ENCODE measurements at places on chromosomes 6 and 20.
A peak's percentile ranks its signal among the peaks of the same experiment; 100 is the strongest.

- no peak for DNase-seq
Measured at GRCh38 chr6:49570474-49571079, 20.1 kb downstream of the C6orf141 start.

DNA sequence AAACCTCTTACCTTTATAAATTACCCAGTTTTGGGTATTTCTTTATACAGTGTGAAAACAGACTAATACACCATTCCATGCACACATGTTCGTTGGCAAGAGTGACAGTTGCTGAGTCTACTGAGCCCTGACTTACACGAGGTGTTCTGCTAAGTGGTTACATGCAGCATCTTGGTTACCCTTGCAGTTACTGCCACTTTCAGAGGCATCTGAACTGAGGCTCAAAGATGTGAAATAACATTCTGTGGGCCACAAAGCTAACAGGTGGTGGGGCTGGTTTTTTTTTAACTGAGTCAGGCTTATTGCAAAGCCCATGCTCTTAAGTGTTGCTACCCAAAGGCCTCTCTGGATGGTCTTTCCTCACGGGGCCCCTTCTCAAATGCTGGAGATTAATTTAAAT, 54.4 kb upstream of the GTSF1L start:
- no peak for DNase-seq

GRCh38 chr20:21681234-21681921, 24.1 kb upstream of the PAX1 start:
- no peak for DNase-seq

GRCh38 chr6:82365016-82365795, 1.6 kb downstream of the TPBG start:
- peak; percentile 59 for DNase-seq

DNA sequence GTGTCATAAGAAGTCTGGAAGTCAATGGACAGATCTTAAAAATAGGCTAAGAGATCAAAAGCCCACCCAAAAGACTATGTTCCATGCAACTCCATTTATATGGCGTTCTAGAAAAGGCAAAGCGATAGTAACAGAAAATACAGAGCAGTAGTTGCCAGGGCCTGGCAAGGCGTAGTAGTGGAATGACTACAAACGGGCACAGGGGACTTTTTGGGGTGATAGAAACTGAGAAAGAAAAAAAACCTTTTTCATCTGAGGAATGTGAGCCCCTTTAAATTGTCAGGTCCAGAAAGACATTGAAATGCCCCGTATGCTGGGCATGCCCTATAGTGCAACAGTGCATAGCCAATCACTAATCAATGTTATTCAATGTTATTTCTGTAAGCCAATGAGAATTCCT, 47.2 kb upstream of the FAM50B start:
- no peak for DNase-seq

DNA sequence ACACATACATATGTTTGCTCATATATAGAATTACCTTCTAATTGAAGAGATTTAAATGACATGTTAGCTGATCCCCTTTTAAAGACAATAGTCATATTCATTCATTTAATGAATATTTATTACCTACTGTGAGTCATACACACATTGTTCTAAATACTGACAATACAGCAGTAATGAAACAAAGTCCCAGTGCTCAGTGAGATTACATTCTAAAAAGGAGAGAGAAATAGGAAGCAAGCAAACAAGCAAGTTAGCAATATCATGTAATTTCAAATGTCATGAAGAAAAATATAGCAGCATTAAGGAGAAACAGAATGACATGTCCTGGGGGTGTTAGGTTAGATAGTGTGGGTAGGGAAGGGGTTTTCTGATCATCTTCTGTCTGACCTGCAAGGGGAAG, 136.3 kb downstream of the ADGRB3 start:
- DNase-seq = no peak

GRCh38 chr20:2840138-2840966, at the start of the genes PCED1A and VPS16:
PCED1A (minus strand) TSS chr20:2840655; CDS start chr20:2839912, 743 bp downstream.
VPS16 (plus strand) TSS chr20:2840745; CDS start chr20:2840775, 30 bp downstream.
- DNase-seq = peak; percentile 96

DNA sequence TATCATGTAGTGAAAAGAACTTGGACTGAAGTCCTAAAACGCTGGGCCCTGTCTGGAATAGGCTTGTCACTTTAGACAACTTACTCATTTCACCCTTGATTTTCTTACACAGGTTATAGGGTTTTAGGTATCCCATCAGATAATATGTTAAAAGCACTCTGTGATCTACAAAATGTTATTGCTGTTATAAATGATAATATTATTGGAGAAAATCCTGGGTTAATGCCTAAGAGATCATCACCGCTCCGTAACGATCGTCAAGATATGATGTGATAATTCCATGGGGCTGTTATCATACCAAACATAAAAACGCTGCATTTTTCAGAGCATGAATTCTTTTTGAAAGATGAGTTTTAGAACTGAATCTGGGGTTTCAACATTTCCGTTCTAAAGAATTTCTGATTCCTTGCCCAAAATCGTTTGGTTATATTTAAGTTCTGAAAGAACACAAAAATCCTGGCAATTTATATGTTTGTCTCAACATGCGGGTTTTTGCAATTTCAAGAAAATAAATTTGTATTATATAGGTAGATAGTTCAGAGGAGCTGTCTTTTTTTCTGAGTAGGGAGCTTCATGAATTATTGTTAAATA, 154.8 kb downstream of the FOXC1 start:
- no peak for DNase-seq

DNA sequence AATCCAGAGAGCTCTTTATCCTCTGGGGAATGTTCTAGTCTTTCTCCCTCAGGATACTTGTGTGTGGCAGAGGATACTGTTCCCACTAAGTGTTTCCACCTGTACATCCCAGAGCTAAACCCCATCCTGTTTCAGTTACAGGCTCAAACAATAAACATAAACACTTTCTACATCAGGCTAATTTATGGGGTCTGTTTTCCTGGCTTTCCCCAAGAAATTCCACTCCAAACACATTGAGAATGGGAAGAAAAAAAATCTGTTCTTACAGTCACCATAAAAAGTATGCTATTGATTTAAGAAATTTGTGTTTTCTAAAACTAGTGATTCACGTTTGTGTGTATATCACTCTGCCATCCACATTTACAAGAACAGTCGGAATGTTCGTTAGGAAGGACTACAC, 293.9 kb upstream of the FOXQ1 start:
- DNase-seq = no peak

DNA sequence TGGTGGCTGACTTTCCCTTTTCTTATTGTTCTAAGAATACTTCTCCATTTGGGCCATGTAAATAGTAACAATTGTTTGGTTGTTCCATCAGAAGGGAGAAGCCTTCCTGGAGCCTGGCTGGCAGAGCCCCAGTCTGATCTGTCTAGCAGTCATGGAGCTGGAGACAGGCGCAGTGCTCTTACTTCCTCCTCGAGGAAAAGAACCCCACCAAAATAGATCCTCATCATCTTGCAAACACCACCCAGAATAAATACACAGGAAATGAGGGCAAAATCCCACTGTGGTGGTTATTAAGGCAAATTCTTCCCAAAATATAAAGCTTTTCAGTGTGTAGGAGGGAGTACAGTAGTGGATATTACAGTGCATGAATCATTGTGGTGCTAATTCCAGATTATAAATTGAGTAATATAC, 195.1 kb upstream of the SGK1 start:
- DNase-seq = no peak

GRCh38 chr6:170311696-170312095, 5.1 kb downstream of the FAM120B start:
- no peak for DNase-seq

GRCh38 chr6:132484680-132485018, 28.3 kb downstream of the STX7 start:
- DNase-seq = no peak

GRCh38 chr6:86256615-86257187, 614.0 kb upstream of the SYNCRIP start:
- no peak for DNase-seq

DNA sequence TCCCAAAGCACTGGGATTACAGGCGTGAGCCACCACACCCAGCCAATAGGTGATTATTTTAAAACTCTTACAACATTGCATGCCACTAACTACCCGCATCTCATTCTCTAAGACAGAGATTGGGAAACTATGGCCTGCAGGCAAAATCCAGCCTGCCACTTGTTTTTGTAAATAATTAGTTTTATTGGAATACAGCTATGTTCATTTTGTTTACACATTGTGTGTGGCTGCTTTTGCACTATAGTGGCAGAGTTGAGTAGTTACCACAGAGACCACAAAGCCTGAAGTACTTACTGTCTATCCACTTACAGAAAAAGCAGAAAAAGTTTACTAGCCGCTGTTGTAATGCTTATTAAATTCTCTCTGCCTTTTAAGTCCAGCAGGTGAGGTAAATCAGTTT, 16.4 kb upstream of the PKIG start:
- no peak for DNase-seq

DNA sequence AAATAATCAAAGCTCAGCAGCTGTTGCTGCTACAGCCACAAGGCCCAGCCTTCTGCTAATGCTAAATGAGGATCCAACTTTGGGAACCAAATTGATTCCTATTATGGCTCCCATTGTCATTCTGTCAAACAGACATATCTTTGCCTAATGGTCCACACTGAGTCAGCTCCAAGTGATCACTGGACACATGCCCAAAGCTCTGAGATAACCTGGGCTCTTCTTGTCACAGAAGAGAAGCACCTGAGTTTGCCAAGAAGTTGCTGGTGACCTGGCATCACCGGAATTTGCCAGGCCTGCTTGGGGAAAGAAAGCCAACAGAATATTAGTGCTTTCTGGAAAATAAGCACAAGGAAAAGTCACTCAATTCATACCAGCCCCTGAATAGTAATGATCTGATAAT, 5.8 kb downstream of the TNFRSF21 start:
- DNase-seq = no peak

DNA sequence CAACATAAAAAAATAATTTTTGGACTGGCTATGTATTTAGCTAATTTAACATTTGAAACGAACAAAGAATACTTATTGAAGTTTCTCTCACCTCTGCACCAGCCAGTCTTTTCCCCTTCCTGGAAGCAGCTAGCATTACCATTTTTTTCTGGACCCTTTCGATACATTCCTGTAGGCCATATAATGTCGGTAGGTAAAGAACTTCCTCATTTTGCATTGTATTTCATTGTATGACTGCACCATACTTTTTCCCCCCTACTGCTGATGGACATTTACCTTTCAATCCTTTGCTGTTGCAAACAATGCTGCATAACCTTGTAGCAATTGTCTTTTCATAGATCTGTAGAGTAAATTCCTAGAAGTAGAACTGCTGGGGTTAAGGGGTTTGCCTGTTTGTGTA, 17.6 kb downstream of the CBFA2T2 start:
- DNase-seq = no peak

- DNase-seq = no peak
Measured at GRCh38 chr20:44033344-44033743, 118.7 kb downstream of the TOX2 start.

DNA sequence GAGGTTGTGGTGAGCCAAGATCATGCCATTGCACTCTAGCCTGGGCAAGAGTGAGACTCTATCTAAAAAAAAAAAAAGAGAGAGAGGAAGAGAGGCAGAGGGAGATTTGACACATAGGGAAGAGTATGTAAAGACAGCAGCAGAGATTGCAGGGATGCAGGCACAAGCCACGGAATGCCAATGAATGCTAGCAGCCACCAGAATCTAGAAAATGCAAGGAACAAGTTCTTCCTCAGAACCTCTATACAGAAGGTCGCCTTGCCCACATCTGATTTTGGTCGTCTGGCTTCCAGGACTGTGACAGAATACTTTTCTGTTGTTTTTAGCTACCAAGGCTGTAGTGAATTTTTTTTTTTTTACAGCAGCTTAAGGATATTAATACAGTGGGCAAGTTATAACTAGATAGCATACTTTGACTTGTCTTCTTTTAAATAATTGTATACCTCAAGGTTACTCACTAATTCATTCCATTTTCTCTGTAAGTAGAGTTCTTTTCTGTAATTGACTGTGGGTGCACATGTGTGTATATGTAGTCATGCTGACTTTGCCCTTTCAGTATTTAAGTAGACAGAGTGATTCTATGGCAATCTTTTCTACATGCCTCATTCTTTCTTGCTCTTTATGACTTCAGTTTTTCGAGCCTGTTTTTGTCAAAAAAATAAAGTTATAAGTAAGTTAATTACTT, 402.2 kb downstream of the GJA1 start:
- no peak for DNase-seq

- DNase-seq = no peak
Measured at GRCh38 chr20:50399917-50400704, 110.1 kb upstream of the PTPN1 start.

DNA sequence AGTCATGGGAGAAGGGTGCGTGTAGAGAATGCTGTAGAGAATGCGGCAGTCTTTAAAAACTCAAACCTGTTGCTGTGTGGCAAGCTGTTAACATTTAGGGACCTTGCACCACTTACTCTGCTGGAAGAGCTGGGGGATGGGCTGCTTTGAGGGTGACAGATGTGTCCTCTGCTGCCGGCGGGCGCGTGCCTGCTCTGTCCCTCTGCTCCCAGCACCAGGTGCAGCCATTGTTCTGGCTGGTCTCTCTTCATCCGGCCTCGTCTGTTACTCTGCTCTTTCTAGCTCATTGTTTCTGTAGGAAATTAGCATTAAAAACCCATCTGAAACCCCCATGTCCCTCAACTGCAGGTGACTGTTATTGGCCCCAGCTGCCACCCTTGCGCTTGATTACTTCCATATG, 78.5 kb downstream of the CBFA2T2 start:
- no peak for DNase-seq

DNA sequence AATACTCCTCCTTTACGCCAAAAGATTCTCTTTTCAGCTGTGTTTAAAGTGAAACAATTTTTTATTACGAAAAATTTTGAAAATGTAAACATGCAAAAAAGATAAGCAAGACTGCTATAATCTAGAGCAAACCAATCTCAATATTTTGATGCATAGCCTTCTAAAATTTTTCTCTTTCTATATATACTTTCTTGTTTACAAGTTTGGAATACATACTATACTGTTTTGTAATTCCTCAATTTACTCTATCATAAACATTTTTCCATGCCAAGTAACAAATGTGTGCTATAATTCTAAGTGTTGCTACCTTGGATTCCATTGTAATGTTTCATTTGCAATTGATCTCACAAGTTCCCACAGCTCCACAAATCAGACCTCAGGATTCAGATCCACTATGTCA, 43.1 kb upstream of the KIF16B start:
- DNase-seq = no peak

DNA sequence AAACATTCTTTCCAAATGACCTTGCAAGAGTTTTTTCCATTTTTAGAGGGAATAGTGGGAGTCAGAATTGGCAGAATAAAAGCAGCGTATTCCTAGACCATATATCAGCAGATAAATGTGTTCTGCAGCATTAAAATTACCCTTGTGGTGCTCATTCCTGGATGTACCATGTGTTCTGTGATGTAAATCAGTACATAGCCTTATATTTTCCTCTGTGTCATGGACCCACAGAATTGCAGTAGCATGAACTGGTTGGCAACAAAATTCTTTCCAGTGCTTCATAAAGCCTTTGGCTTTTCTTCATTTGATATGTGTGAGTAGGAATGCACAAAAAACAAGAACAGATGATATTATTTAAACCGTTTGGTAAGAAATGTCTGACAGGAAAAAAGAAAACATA, 32.5 kb downstream of the ANKEF1 start:
- no peak for DNase-seq

DNA sequence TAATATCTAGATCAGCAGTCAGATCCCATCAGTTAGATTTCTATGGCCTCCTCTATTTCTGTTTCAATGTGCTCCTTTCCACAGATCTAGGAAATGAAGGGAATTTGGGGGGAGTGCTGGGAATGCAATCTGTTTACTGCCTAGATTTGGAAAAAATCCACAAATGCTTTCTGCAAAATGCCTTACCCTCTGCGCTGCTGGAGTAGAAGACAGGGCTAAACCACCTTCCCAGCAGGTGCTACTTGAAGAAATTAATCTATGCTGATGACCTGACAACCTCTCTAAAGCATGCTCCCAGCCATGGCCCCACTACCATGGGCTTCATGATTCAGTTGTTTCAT, 46.2 kb downstream of the LY86 start:
- DNase-seq = no peak

- no peak for DNase-seq
Measured at GRCh38 chr20:8568075-8568474, 436.0 kb downstream of the PLCB1 start.

All from spinal cord (tissue), 10 donors.